ENCODE measurements at places on chromosomes 11 and 22.

- no peak for DNase-seq
Measured at GRCh38 chr22:21802673-21803072, 64.8 kb downstream of the MAPK1 start.

DNA sequence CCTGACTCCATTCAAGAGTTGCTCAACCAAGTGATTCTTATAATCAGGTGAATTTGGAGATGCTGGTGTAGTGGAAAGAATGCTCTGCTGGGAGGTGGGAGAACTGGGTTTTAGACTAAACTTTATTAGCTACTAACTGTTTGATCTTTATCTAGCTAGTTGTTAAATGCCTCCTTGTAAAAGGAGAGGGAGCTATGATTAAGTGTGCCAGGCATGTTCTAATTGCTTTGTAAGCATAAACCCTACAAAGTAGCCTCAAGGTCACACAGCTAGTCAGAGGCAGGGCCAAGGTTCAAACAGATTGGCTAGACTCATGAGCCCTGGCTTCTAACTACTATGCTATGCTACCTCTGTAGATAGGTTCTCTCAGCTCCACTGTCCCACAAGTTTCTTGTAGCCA is 105.5 kb downstream of the NXPE2 start:
- DNase-seq: no peak

GRCh38 chr11:132821014-132821413 is 711.3 kb downstream of the OPCML start:
- DNase-seq: peak; percentile 90

- no peak for DNase-seq
Measured at GRCh38 chr11:69274531-69275016, 19.4 kb upstream of the MYEOV start.

- DNase-seq: peak; percentile 47
Measured at GRCh38 chr11:36427079-36427478, 83.0 kb downstream of the TRAF6 start.

GRCh38 chr22:47315862-47316419 is 553.5 kb downstream of the TBC1D22A start:
- no peak for DNase-seq

DNA sequence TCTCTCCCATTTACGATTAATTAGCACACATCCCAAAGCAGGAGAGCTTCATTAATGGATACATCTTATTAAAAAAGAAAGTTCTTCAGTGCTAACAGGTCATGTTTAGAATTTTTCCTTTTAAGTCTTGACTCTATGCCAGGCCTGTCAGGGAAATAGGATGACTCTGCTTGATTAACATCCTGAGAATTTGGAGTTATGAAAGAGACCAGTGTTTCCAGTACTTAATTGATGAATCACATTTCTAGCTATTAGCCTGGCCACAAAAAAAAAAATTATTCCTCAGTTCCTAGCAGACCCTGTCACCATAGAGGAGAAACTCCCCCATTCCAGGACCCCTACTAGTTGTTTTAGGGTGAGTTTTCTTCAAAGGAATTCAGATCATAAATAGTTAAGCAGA is 23.6 kb upstream of the ME3 start:
- peak; percentile 97 for DNase-seq

DNA sequence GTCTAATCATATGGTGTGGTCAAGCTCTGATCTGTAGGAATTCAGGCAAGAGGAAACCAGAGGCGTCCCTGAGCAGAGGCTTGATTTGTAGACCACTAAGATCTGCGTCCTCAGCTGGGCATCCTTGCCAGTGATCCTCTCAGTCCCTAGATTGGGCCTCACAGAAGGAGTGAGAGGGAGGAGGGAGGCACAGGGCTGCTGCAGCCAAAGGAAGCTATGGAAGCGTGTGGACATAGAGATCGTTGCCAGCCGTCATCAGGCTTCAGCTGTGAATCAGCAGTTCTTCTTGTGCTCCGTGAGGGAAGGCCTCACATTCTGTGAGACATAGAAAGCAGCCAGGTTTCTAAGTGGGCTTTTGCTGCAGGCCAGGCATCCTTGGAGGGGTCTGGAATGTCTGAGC is 254.6 kb upstream of the KIRREL3 start:
- no peak for DNase-seq

GRCh38 chr11:10314199-10315072 is 9.6 kb downstream of the ADM start:
- DNase-seq: peak; percentile 63

DNA sequence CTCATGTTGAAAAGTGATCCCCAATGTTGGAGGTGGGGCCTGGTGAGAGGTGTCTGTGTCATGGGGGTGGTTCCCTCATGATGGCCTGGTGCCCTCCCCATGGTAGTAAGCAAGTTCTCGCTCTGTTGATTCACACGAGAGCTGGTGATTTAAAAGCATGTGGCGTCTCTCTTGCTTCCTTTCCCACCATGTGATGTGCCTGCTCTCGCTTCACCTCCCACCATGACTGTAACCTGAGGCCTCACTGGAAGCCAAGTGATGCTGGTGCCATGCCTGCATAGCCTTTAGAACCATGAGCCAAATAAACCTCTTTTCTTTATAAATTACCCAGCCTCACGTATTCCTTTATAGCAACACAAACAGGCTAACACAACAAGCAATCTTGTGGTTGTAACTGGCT is 52.4 kb downstream of the VSIG10L2 start:
- no peak for DNase-seq

DNA sequence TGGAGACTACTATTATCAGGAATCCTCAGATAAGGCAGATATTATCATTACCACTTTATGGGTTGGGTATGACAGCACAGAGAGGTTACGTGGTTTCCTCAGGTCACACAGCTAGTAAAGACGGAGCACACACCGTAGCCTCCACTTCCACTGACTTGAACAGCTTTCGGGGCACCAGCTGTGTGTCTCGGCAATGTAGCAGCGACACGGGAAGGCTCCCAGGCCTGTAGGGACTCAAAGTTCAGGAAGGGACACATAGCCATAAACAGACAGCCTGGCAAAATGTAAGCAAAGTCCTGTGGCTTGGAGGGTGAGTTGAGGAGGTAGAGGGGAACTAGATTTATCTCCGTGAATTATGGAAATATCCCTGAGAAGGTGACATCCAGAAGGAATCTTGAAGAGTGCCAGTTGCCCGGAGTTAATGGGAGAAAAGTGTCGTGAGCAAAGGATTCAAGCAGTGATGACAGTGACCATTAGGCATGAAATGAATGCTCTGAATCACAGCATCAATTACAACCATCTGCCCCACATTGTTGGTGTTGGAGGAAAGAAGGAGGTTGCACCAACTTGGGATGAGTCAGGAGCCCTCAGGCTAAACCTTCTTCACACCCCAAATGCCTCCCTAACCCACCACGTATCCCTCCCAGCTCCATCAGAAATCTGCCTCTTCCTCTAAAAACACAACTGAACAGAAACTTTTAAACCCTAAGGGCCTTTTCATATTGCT is 106.7 kb upstream of the ASPHD2 start:
- peak; percentile 100 for DNase-seq
